Colonic mucosa (tissue), 4 donors: ENCODE measurements at places on chromosomes 13 and 19.

- no peak for DNase-seq
These were observed at the start of gene ZNF177 for GRCh38 chr19:9362905-9363304. Gene ZNF177 (plus strand): TSS chr19:9363013. CDS start chr19:9378312, 15,299 bp downstream.

- DNase-seq, result no peak
These were observed 9.0 kb downstream of the SLC25A15 start for GRCh38 chr13:40798380-40798779.

DNA sequence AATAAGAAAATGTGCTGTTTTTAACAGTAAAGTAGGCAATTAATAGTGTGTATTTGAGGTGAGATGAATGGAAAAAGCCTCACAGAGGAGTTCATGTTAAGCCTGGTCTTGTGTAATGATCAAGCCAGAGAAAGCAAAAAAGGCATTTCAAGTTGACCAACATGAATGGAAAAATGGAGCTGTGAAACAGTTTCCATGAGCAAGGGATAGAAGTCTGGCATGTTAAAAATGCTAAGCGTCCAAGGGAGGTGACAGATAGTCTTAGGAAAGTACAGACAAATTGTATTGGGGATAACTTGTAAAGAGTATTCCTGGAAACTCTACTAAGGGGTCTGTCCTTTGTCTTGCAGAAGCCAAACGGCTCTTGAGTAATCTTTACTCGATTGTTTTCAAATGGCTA, 506.8 kb upstream of the ATXN8OS start:
- DNase-seq, result no peak

GRCh38 chr19:11581740-11582139, 4.3 kb upstream of the ACP5 start:
- no peak for DNase-seq

DNA sequence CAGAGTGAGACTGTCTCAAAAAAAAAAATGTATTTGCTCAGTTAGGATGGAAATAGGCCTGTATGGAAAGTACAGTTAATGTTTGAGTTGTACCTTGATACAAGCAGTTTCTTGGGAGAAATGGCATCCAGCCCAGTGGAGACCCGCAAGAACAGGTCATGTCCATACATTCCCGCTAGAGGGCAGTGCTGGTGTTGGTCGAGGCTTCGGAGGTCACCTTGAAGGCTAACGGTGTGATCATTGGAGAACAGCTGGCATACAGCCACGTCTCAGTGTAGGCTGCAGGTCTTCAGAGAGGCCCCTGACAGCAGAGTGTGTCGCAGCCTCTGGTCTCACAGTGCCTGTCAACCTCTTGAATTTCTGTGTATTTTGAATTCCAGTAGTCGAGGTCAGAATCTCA, 7.5 kb downstream of the ZNF610 start:
- DNase-seq, result peak; percentile 25

GRCh38 chr19:3115916-3116602, 19.8 kb upstream of the GNA15 start:
- DNase-seq, result no peak

- peak; percentile 82 for DNase-seq
These were observed 923.5 kb downstream of the UQCRFS1 start for GRCh38 chr19:28289295-28290063.

- DNase-seq, result no peak
These were observed 163.9 kb downstream of the RNF17 start for GRCh38 chr13:24927810-24928404.

- peak; percentile 72 for DNase-seq
These were observed 1.6 kb downstream of the GATAD2A start for GRCh38 chr19:19406878-19407632.
